ENCODE measurements at places on chromosomes 11 and 22.
A peak's percentile ranks its signal among the peaks of the same experiment; 100 is the strongest.

- no peak for DNase-seq
Observed at GRCh38 chr11:61454520-61454919, 24.6 kb downstream of the SDHAF2 start.

DNA sequence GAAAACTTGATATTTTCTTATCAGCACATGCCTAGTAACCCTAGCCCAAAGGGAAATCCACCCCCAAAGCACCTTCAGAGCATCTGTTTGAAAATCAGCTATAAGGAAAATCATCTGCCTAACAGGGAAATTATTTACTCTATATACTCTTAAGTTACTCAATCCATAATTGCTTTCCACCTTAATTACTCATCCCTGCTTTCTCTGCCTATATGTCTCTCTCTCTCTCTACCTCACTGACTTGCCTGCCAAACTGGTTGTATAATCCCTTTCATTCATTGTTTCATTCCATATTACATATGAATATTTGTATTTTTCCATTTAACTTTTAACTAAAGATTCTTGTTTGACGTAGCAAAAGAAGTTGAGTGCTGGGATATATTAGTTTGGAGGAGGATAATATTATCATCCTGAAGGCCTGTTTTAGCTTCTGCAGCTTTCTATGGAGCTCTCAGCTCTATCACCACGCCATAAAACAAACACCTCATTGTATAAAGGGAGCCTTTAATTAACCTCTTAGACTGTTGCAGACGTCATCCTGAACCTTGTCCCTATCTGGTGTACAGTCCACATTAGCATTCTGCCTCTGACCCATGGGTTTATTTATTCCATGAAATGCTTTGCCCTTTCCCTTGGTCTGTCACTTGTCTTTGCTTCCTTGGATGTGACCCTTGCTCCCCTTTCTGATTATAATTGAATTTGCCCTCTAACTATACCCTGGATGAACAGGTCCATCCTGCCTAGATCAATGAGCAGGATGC lies 98.9 kb downstream of the INSC start:
- no peak for DNase-seq

DNA sequence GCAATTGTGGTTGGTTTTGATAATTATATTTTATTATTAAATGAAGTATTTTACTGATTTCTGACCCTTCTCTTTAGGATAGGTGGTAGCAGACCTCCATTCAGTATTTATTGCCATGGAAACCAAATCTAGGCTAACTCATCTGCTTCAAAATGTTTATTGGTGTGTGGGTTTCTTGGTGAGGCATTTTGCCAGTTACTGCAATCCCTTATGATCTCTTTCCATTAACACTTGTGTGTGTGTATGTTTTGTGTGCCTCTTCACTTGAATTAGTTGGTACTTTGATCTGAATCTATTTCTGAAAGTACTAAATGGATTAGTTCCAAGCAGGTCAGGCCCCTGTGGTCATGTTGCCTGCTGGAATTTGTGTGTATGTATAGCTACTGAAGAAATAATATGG lies 184.4 kb upstream of the C11orf87 start:
- DNase-seq, result peak; percentile 11

DNA sequence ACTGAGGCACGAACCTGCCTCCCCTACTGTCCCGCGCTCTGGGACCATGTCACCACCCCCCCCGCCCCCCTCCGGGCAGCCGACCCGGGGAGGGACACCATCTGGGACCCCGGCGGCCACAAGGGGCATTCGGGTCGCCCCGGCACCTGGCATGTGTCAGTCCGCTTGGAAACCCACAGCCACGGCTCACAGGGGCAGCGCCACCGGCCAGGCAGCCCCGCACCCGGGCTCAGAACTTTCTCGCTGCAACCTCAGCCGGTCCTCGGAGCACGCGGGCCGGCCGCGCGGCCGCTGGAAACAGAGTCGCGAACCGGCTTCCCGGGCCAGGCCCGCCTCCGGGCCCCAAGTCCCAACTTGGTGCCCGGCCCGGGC lies 159.9 kb upstream of the GRK3 start:
- no peak for DNase-seq

DNA sequence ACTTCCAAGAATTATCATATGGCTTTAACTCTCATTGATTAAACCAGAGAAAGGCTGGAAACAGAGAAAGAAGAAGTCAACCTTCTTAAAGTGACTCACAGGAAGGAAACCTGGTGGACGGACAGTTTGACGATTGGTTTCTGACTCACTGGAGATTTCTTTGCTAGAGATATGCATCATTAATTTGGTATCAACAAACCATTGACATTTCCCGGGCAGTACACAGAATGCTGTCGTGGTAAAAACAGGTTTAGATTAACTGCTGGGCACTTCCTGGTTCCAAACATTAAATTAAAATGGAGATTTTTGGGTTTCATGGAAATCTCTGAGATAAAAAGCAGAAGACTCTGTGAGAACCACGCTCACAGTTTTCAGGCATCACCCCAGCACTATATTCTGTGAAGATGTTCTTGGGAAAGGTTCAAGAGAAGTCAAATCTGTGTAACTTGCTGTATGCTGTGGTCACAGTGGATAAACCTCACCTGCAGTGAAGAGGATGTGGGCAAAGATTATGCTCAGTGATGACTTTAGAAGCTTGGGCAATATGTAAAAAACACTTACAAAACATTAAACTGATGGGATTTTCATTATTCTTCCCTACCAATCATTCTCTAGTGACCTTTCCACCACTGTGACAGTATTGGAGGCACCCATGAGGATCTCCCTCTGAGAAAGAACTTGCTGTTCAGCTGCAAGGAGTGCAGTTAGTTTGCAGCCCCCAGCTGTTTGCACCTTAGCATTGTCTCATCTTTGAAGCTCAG lies 61.1 kb upstream of the CD44 start:
- no peak for DNase-seq

- no peak for DNase-seq
Observed at GRCh38 chr11:44268614-44269080, 41.3 kb downstream of the ALX4 start.

DNA sequence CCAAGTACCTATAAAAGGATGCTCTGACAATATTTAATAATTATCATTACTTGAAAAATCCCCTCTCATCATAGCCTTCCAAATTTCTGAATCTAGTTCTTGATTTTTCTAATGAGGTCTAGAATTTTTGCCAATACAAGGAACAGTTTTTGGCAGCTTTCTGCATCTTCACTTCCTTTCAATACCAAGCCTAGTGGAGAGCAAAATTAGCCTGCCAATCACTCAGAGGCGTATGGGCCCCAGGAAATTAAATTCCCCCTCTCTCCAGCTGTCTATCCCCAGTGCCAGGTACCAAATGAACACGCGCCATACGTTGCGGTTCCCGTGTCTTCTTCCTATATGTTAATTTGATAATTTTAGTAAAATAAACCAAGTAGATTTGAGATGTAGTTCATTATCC lies 293.9 kb downstream of the NTM start:
- DNase-seq, result no peak

DNA sequence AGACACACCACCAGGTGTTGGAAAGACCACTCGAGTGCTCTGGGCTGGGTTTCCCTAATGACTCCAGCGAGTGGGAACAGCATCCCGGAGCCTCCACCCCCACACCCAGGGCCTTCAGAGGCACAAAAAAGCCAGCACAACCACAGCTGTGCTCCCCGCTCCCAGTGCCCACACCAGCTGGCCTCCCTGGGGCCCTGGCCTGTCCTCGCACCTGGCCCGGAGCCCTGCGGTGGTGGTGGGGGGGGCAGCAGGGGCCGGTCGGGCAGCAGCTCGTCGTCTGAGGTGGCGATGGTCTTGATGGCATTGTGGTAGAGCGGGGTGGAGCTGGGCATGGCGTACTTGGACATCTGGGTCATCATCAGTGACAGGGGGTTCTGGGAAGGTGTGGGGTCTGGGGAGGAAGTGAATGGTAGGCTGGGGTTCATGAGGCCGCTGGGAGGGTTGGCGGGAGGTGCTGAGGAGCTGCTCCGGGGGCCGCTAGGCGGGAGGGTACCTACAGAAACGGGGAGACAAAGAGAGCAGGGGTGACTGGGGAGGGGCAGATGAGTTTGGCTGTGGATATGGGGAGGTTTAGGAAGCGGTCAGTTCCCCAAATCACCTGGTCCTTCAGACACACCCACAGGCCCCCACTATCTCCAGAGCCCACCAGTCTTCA lies 16.1 kb downstream of the CXCR5 start:
- no peak for DNase-seq

- no peak for DNase-seq
Observed at GRCh38 chr22:35638410-35638809, 9.8 kb upstream of the APOL6 start.

DNA sequence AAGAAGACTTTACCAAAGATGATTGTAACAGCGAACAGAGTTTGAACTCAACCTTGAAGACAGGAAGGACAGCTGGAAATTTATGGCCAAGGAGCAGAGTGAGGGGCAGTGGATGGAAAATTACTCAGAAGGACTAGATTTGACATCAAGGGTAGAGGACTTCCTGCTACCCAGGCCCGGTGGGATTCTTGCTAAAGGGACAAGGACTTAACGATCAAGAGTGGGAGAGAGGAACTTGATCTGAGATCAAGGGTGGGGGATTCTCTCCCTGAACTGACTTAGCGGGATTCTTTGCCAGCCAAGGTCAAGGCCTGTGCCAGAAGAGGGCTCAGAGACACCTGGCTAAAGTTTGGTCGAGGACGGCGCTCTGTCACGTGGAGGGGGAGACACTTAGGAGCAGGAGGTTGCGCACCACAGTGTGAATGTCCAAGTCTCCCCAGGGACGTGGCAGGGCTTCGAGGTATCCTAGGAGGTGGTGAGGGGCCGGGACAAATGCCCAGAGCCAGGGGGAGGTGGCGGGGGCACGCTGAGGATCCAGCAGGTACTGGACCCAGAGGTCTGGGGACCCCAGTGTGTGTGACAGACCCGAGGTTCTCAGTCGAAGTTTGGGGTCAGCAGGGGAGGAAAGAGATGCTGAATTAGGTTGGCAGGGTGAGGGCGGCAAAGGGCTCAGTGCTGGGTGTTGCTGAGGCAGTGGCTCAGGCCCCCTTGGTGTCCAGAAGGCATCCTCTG lies 46.1 kb upstream of the SHISAL1 start:
- DNase-seq, result no peak

GRCh38 chr22:27790376-27791158 lies 11.0 kb downstream of the MN1 start:
- DNase-seq, result no peak

DNA sequence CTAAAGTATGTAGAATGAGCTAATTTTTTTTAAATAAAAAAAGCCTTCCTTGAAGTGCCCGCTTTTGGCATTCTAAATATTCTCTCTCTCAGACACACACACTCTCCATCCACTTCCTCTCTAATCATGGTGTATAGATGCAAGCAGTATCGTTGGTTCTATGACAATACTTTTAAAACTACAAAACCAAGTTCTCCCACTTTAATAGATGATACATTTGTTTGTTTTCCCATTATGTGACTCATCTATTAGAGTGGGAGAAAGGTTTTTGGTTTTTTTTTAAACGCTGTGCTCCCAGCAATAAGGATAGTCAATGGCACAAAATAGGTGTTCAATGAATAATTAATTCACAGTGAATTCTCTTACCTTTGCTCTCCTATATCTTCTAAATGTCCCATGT lies 44.6 kb downstream of the FZD4 start:
- no peak for DNase-seq

- DNase-seq, result no peak
Observed at GRCh38 chr11:120192831-120193625, 17.8 kb upstream of the OAF start.

DNA sequence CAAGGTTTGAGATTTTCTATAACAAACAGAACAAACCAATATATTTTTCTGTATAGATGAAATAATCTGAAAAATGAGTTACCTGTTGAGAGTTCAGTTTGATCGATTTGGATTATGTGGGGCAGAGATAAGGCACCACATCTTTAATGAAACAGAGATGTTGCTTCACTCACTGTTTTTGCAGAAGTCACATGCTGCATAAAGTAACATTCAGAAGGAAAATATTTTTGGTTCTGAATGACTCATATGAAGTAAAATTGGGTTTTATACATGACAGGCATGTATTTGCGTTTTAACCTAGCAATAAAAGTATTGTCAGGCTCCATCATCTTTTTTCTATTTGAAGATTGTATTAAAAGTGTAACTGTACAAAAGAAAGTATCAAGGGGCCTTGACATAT lies 77.8 kb downstream of the BBOX1 start:
- no peak for DNase-seq

- DNase-seq, result no peak
Observed at GRCh38 chr11:34223021-34223813, 117.8 kb downstream of the NAT10 start.

- DNase-seq, result no peak
Observed at GRCh38 chr11:20056950-20057943, 103.0 kb downstream of the DBX1 start.

DNA sequence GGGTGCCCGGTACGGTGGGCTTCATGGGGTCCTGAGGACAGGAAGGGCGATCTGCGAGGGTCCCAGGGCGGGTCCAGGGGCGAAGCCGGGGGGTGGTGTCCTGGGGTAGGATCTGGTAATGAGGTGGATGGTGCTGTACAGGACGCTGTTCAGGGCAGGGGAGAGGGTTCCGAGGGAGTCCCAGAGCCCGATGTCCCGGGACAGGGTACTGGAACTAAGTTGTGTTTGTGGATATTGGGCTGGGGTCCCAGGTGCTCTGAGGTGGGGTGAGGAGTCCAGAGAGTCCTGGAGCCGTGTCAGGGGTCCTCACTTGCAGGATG lies 426 bp downstream of the LZTR1 start:
- no peak for DNase-seq

- DNase-seq, result no peak
Observed at GRCh38 chr11:92304271-92304670, 79.7 kb downstream of the FAT3 start.

GRCh38 chr11:103923451-103923931 lies 112.9 kb upstream of the DDI1 start:
- peak; percentile 34 for DNase-seq

- no peak for DNase-seq
Observed at GRCh38 chr11:11243209-11243589, 109.9 kb downstream of the CSNK2A3 start.

- DNase-seq, result no peak
Observed at GRCh38 chr11:118673361-118674081, 5.9 kb downstream of the TREH start.

DNA sequence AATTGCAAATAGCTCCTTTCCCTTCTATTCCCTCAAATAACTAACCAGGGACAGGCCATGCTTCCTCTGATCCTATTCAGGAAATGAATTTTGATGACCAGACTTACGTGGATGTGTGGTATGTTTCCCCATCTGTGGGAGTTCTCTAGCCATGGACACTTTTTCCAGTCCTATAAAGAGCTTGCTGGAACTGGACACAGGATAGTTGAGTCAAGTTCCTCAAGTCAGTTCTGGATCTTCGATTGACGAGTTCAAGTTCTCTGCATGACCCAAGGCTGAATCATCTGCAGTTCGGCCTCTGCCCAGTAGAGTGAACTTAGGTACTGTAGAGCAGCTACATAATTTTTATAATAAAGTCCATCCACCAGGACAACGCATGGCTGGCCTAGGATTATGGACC lies 52.7 kb upstream of the CCND1 start:
- no peak for DNase-seq

GRCh38 chr11:15757048-15757698 lies 599.2 kb downstream of the SOX6 start:
- DNase-seq, result no peak

GRCh38 chr22:23473901-23474300 lies 106.2 kb downstream of the IGLL1 start:
- DNase-seq, result no peak
